Breast epithelium (tissue), 4 donors: ENCODE measurements at places on chromosomes 3 and 15. TPM values are rescaled to one million over a fixed set of nuclear protein-coding genes. Genes with fewer than 3 reads are reported as not detected.

The PPP1R14D gene
- 1.3 TPM for total RNA-seq

The GREM1 gene
- total RNA-seq = 1.4 TPM

DNA sequence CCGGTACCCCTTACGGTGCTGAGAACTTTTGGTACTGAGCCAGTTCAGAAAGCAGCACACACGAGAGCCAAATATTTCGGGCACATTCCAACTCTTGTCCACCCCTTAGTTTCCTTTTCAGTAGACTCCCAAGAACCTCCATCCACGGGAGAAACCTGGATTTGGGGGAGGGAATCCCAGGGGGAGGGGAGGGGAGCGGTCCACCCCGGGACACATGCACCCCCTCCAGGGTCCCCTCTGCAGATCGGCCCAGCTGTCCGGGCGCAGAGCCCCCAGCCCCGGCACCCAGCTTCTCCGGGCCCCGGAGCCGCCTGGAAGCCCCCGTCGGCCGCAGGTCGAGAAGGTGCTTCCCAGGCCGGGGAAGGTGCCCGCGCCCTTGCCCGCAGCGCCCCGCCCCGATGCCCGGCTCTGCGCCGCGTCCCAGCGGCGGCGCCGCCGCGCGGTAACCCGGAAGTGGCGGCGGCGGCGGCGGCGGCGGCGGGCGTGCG, 455 bp upstream of the ABHD17C start:
- no peak for DNase-seq
- no peaks in the 10 kb centered on the region for H3K27me3 ChIP-seq
- H3K27ac ChIP-seq = peak overlapping the region; percentile 75

DNA sequence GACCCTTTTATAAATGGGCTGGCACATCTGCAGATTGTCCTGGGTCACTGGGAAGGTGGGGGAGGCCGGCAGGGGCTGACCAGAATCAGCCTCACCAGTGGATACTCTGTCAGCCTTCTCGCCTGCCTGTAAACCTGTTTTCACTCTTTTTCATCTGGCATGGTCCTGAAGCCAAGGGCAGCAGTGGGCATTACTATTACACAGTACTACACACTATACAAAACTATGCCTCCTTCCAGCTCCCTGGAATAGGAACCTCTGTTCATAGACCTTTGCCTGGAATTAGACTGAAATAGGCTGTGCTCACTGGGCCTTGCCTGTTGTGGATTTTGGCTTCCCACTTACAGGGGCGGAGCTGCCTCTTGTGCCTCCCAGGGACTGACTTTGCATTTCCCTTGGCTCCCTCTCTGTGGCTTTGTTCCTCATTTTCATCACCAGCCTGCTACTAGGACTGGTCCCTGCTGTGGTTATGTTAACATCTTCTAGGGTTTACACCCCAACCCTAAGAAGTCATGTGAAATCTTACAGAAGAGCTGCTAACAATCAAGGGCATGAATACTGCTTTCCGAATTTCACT, 120.7 kb downstream of the FNDC3B start:
- H3K4me3 ChIP-seq = no peak overlapping the region
- no peaks in the 10 kb centered on the region for H3K27me3 ChIP-seq
- no peaks in the 10 kb centered on the region for H3K36me3 ChIP-seq
- DNase-seq = peak; percentile 54
- H3K4me1 ChIP-seq = peaks cover 16% of the 10 kb centered on the region

GRCh38 chr3:112333002-112333380, at the start of gene CD200:
CD200 (plus strand) TSS chr3:112333156; CDS start chr3:112333213, 57 bp downstream.
- peak within 1 kb of the TSS; percentile 68 for H3K4me3 ChIP-seq
- no peaks in the 10 kb centered on the region for H3K27me3 ChIP-seq
- no peaks in the 10 kb centered on the region for H3K36me3 ChIP-seq

DNA sequence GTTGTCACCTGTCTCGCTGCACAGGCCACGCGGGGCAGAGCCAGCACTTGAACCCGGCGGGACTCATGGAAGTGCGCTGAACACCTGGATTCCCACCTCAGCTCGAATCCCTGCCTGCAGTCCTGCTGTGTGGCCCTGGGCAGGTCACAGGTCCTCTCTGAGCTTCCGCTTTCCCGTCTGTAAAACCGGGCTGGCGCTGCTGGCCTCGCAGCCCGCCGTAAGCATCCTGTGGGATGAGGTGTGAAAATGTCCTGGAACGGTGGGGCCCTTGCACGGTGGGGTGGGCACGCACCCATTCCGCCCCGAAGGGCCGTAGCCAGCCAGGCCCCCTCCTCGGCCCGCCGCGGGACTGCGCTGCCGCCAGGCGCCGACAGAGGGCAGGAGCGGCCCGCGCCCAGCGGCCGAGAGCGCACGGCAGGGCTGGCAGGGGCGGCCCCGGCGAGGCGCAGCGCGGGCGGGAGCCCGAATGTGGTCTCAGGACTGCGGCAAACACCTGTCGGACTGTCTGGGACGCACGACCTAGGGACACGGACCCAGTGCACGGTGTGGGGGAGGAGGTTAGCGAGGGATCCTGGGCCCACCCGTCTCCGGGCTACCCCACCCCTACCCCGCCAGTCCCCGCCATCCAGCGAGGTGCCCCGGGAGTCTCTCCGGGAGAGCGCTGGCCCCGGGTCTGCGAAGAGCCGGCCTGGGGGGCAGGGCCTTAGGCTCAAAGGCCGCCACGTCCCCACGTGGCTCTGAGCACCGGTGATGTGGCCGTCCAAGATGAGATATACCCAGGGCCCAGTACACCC, 40.4 kb downstream of the DNAJB8 start:
- no peaks in the 10 kb centered on the region for H3K36me3 ChIP-seq
- H3K4me3 ChIP-seq = no peak overlapping the region
- no peaks in the 10 kb centered on the region for H3K4me1 ChIP-seq
